ENCODE measurements at places on chromosomes 11 and 22.

DNA sequence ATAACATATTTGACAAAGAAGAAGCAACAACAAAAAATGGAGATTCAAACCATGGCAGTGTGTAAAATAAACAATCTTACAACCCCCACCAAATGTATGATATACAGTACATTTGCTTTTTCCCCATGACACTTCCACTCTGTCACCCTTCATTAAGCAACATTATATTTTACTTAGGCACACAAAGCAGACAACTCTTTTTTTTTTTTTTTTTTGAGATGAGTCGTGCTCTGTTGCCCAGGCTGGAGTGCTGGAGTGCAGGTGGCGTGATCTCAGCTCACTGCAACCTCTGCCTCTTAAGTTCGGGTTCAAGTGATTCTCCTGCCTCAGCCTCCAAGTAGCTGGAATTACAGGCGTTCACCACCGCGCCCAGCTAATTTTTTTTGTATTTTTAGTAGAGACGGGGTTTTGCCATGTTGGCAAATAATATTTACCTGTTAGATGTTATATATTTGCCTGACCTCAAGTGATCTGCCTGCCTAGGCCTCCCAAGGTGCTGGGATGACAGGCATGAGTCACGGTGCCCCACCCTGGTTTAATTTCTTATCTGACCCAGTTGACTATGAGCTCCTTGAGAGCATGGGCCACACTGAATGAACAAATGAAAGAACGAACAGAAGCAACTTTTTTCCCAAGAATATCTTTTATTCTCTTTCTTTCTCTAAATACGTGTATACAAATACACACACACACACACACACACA lies 5.5 kb upstream of the PCF11 start:
- DNase-seq, result no peak

- no peak for DNase-seq
These were observed 27.6 kb upstream of the LRRC10B start for GRCh38 chr11:61480994-61481335.

DNA sequence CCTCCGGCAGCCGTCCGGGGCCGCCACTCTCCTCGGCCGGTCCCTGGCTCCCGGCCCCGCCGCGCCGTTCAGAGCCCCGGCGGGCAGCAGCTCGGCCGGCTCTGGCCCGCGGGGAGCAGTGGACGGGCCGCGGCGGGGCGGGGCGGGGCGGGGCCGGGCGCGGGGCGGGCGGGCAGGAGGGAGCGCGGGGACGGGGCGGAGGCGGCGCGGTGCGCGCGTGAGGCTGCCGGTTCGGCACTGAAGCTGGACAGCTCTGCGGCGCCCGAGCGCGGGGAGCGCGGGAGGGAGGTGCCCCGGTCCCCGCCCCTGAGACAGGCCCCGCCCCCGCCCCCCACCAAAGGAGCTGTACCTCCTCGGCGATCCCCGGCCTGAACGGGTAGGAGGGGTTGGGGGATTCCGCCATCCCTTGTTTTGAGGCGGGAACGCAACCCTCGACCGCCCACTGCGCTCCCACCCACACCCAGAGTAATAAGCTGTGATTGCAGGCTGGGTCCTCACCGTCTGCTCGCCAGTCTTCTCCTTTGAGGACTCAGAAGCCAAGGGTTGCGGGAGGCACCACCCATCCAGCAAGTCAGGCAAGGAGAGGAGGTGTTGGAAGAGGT lies at the start of gene DRD2:
Gene DRD2, minus strand, starts transcription at position 239 of the 602 bp plus-strand sequence. CDS start 50,747 bp downstream, outside the sequence.
- DNase-seq, result no peak

DNA sequence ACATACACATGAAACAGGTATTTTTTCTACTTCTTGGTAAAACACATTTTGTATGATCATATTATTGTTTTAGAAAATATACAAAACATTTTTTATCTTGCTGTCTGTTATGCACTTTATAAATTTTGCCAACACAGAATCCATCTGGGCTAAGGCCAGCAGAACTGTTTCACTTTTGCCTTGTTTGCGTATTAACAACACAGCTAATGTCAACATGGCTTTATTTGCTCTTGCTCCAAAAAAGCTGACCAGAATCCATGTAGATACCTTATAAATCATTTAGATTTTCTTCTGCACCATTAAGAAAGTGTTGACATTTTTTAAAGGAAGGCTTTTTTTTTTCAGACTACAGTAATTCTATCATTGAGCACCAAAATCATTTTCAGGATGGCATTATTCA lies 58.1 kb upstream of the PGR start:
- no peak for DNase-seq

DNA sequence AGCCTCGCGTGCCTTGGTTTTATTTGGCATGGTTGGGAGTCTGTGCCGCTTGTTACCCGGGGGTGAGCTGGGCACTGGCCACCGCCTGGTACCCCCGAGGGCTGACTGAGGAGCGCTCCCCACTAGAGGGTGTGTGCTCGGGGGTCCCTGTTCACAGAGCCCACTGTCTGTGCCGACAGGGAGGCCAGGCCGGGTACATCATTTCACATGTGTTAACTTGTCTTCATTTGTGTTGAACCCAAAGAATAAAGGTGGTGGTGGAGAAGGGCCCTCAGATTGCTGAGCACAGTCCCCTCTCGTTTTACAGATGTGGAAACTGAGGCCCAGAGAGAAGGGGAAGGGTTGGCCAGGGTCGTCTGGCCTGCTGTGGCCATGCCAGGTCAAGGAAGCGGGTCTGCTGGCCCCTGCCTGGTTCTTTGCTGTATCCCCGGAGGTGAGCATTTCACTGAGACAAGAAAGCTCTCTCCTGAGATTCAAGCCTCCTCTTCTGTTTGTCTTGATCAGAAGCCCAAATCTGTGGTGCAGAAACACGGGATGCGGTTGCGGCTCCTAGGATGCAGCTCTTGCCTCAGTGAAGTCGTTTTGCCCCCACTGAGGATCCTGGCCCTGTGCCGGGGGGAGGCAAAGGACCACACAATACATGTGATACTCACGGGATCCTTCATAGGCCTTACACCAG lies 60.8 kb downstream of the FBLN1 start:
- no peak for DNase-seq

- DNase-seq, result peak; percentile 17
These were observed 827 bp downstream of the GSC2 start for GRCh38 chr22:19149047-19149883.

DNA sequence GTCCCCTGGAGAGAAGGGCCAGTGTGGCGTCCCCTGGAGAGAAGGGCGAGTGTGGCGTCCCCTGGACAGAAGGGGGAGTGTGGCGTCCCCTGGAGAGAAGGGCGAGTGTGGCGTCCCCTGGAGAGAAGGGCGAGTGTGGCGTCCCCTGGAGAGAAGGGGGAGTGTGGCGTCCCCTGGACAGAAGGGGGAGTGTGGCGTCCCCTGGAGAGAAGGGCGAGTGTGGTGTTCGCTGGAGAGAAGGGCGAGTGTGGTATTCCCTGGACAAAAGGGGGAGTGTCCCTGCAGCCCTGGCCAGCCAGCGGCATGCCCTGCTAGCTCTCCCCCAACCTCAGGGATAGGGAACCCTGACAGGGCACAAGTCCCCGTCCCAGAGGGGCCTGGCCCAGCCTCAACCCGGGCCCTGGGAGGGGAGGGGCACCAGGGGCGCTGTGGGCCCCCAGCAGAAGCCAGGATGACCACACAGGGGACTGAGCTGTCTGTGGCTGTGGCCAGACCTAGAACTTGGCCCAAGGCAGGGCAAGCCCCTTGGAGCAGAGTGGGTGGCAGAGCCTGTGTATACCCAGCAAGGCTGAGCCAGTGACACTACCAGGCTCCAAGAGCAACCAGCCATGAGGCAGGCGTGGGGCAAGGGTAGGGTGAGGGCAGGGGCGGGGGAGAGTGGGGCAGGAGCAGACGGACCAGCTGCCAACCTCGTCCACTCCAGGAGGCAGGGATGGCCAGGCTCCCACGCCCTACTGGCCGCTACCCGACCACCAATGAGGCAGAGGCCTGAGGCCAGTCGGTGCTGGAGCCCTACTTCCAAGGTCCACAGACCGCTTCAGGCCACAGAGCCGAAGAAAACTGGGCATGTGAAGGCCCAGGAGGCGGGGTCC lies 4.2 kb downstream of the HRAS start:
- no peak for DNase-seq

GRCh38 chr11:116890193-116890592 lies 52.8 kb upstream of the APOA1 start:
- DNase-seq, result no peak

DNA sequence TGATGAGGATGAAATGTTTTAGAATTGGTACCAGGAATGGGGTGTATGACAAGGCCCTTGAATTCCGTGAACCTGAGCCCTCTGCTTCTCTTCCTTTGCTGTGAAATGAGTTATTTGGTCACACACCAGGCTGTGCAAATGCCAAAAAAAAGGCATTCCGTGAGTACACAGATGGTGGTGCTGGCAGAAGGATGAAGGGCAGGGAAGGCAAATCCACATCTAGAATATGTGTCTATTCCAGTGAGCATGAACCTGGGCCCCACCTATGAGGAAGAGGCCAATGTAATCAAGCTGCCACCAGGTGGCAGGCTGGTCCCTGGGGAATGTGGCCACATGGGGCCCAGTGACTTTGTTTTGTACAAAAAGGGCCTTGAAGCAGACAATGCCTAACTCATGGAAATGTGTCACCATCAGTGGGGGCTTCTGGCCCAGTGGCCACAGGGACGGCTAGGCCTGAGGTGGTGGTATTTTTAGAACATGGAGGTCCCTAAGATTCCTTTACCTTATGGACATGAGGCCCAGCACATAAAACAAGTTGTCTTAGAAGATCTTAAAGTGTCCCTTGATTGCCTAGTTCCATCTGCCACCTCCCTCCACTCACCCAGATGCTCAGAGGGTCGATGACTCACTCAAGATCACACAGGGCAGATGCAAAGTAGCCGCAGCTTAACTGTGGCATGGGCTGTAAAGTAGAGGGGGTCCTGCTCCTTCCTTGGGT lies 3.9 kb upstream of the RNF215 start:
- peak; percentile 64 for DNase-seq

DNA sequence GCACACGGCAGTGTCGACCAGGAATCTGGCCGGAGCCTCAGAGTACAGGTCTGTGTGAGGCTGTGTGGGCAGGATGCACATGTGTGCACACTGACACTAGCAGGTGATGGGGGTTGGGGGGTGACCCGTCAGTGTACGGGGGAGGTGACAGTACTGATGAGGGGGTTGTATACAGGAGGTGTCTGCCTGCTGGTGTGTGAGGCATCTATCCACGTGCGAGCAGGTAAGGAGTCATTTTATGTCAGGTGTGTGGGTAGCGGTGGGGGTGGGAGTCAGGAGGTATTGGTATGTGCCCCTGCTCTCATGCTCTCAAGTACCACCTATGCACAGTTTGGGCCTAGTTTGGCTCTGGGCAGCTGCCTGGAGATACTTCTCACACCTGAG lies 4.5 kb upstream of the PHRF1 start:
- no peak for DNase-seq

DNA sequence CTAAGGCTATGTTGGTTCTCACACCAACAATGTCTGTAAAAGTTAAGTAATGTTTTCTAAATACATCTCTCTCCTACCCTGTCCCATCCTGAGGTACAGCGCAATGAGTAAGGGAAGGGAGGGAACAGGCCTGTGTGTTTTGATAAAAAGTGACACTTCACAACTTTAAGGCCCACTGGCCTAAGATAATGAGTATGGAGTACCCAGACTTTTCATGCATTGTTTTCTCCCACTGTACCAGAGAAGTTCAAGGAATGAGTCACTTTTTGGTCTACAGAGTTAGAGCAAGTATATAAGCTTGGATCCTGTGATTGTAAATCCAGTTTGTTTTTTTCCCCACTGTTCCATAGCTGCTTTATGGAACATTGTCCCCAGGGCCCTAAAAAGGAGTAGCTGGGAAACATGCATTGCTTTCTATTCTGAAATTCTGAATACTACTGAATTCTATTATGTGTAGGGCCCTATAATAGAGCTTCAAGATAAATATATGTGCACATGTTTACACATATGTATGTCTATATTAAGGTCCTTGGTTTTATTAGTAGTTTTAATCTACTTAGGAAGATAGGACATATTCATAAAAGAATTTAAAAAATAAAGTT lies 29.8 kb downstream of the KCNE3 start:
- no peak for DNase-seq

DNA sequence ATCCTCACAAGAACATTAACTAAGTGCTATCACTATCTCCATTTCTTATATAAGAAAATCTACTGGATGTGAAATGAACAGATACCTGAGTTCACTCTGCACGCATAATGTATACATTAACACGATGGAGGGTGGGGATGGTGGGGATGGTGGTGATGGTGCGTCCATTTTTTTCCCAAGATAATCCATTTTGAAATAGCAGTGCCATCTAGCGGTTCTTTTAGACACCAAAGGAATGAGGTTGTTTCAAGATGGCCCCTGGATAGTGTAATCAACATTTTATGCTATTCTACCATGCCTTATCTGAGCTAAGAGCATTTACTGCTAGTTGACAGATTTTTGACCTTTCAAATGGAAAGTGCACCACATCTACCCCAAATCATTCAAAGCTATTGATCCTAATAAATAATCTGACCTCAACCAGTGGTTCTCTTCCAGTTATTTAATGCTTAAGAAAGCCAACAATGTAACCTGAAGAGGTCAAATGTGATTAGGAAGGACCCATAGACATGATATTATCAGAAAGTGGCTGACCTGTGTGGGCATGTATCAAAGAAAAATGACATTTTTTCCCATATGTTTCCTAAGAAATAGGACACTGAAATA lies 714.7 kb upstream of the TENM4 start:
- no peak for DNase-seq

Measured in activated CD4-positive, CD25-positive, alpha-beta regulatory T cell (primary cell).